Cardiac fibroblast (primary cell): ENCODE measurements at places on chromosomes 6 and 20.

DNA sequence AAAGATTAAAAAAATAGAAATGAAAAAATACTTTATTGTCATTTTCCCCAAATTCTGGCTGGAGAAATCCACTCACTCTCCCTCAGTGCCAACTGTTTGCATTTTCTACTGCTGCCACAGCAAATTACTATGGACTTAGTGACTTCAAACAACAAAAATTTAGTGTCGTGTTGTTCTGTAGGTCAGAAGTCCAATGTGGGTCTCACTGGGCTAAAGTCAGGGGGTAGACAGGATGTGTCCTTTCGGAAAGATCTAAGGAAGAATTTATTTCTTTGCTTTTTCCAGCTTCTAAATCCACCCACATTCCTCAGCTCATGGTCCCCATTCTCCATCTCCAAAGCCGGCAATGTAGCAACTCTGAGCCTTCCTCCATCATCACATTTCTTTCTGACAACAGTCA, 453.3 kb downstream of the KIF16B start:
- DNase-seq: no peak

GRCh38 chr6:109465772-109466171, 10.2 kb upstream of the MICAL1 start:
- DNase-seq: no peak

GRCh38 chr6:71452697-71453370, 164.2 kb downstream of the OGFRL1 start:
- no peak for DNase-seq

GRCh38 chr6:101445527-101445926, 52.0 kb downstream of the GRIK2 start:
- peak; percentile 2 for DNase-seq

GRCh38 chr6:13091192-13091591, 237.1 kb downstream of the TBC1D7 start:
- peak; percentile 31 for DNase-seq

GRCh38 chr20:39935901-39936300, 753.1 kb downstream of the MAFB start:
- DNase-seq: no peak
